B cell (primary cell): ENCODE measurements at places on chromosomes 1 and 21. TPM values are rescaled to one million over a fixed set of nuclear protein-coding genes. Genes with fewer than 3 reads are reported as not detected.
A peak's percentile ranks its signal among the peaks of the same experiment; 100 is the strongest.

DNA sequence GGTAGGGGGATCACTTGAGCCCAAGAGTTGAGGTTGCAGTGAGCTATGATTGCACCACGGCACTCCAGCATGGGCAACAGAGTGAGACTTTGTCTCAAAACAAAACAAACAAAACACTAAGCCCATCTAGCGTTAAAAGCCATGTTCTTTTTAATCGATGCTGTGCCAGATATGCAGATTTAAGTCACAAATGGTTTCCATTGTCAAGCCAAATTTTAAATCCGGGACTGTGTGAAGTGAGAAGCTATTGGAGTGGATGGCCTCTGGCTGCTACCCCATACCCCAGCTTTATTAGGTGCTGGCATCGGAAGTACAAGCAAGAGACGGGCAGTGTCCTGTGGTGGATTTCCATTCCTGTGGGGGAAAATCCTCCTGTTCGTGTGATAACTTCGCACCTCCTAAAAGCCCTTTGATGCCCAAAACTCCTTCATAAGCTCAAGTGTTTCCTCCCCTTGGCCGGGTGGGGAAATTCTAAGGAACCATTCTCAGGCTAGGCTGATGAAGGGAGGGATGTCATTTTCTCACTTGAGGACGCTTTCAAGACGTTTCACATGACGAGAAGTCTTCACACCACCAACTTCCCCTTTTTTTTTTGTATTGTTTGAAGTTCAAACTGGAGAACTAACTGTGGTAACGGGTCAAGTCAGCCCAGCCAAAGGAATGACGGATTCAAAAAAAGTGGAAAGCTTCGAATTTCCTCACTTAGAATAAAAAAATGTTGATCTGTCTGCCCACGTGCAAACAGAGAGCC, 140.8 kb downstream of the KAZN start:
- DNase-seq = peak; percentile 20

- no peak for DNase-seq
Measured at GRCh38 chr1:99672038-99672437, 26.1 kb downstream of the PALMD start.

DNA sequence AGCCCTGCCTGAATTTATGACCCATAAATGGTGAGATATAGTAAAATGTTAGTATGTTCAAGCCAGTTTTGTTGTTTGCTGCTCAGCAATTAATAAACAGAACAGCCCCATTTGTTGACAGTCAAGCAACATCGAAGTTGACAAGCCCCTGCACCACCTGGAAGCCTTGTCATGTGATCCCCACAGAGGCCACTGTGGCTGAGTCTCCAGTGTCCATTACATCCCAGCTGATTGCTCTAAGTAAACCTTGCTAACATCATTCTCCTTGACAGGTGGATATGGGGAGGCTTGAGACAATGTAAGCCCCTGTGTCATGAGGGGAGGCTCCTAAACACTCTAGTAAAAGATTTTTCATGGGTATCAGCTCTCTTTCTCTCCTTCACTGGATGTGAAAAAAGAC, 17.5 kb upstream of the TACSTD2 start:
- DNase-seq = no peak

DNA sequence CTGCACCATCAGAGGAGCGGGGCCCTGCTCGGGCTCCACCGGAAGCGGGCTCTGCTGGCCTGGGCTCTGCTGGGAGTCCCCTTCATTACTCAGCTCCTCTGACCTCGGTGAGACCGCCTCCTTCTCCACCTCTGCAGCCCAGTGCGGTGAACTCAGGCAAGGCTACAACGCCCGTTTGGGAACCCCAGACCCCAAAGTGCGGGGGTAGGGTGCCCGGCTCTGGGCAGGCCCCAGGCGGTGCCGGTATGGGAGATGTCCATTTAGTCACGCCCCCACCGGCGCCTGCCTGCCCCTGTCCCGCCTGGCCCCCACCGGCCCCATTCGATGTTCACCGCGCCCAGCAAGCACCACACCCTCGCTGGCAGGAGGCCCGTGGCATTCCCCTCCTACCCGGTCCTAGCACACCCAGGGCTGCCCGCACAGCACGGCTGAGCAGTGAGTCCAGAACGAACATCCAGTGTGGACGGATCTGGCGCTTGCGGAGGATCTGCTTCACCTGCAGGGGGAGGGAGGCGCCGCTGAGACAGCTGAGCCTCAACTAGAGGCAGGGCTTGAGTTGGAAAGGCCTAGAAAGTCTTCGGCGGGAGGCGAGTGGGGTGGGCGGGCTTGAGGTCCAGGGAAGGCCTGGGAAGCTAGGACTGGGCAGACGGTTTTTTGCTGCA, 10.0 kb downstream of the MAP3K6 start:
- no peak for DNase-seq

GRCh38 chr1:117232531-117232930, 21.8 kb upstream of the VTCN1 start:
- no peak for DNase-seq

Gene PLEKHO1
- 111 and 129 TPM in 2 replicates for polyA plus RNA-seq

Gene REN
- polyA plus RNA-seq = not detected in 2 replicates
